ENCODE measurements at places on chromosomes 12 and 14.

DNA sequence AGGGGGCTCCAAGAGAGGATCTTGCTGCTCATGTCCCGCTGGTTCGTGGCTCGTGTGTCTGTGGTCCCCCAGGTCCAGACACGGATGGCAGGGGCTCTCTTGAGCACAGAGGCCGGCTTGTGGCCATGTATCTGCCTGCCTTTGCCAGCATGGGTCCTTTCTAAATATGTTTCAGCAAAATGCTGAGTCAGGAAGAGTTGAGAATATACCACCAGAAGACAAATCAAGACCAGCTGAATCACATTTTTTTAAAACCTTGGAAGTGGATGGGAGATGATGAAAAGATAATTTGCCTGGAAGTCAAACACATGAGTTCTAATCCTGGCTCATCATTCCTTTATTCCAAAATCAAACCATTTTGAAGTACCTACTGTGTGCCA, 58.0 kb downstream of the NUAK1 start:
- DNase-seq, result no peak

GRCh38 chr14:62002642-62003041, 240.4 kb downstream of the SNAPC1 start:
- DNase-seq, result no peak

DNA sequence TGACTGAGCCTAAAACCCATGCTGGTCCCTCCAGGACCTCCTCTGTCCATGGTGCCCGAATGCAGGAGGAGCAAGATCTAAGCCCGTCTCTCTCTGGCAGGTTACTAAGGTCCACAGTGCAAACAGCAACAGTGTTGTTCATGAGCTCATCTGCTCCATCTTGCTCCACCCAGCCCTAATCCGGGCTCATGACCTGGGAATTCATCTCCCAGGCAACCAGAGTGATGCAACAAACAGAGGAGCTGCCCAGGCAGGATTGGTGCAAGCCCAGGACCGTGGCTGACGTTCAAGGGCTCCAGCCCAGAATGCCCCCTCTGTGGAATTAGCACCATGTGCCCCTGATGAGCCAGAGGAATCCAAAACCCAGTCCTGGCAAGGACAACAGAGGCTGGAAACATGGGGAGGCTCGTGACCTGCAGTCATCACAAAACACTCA, 29.9 kb downstream of the HSPB8 start:
- no peak for DNase-seq

DNA sequence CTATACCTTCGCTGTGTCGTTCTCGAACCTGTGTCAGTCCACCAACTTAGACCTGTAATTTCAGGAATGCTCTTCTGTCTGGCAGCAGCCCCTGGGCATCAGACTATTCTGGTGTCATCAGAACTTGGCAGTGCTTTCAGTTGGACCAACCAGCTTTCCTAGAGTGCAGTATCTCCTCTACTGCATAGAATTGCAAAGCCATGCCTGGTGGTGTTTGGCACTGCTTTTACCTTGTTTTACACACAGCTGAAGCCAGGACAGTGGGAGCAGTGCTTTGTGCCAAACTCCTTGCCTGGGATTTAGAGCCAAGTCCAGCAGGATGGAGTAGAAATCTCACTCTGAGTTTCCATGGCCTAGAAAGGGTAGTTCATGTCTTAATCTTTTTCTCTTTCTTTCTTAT, 1.5 kb downstream of the FLVCR2 start:
- DNase-seq, result no peak

Data from vagina (tissue), 2 donors.